Panc1 (cell line): ENCODE measurements at places on chromosomes 7 and 10. TPM values are rescaled to one million over a fixed set of nuclear protein-coding genes. Genes with fewer than 3 reads are reported as not detected.

DNA sequence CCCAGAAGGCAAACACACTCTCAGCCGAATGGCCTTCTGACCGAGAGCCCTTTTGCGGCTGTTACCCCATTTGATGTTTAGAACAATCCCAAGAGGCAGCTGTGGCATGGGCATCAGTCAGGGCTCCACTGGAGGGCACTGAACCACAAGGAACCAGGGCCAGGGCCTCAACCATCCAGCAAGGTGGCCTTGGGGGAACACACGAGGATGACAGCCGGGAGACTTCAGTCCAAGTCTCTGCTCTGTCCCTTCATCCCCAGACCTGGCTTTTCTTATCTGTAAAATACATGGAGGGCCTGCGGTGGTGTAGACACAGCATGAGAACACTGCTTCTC, 63.6 kb upstream of the INSIG1 start:
- DNase-seq: no peak

GRCh38 chr10:31549896-31550295, 230.9 kb downstream of the ZEB1 start:
- DNase-seq: no peak

The NUTM2E gene
- total RNA-seq: 0.08 TPM

- DNase-seq: no peak
Measured at GRCh38 chr7:158278745-158279320, 308.8 kb downstream of the PTPRN2 start.

DNA sequence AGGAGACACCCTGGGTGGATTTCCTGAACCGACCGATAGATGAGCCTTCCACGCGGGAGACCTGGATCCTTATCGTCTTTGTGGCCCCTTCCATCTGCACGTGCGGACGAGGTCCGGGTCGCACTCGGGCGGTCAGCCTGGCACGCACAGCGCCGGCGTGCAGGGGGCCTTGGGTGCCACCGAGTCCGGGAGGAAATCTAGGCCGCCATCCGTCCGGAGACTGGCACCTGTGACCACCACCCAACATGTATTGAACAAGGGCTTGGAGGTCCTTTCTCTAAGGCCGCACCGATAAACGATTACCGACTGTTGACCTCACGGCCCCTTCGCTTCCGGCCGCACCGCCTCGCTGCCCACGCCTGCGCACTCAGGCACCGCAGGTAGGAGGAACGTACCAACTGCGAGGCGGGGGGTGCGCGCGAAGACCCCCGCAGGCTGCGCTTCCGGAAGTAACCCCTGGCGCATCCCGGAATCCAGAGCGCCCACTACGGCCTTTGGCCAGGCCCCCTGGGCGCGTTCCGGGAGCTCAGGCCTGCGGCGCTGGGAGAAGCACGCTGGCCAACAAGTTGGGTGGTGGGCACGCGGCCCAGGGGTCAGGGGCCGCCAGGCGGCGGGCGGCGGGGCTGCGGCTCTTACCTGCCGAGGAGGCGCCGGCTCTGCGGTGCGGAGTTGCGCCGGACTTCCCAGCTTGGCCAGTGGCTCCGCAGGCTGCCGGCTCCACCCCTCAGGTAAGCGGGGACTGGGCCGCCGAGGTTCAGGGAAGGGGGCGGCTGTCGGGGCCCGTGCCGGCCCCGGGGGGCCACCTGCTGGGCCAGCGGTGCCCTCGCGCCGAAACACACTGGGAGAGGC, at the start of the genes ACTR3C and LRRC61:
Gene ACTR3C, minus strand, starts transcription at position 713 of the 849 bp plus-strand sequence. CDS start 28,249 bp downstream, outside the sequence.
Gene LRRC61, plus strand, starts transcription at position 523 of the 849 bp plus-strand sequence. CDS start 13,507 bp downstream, outside the sequence.
- DNase-seq: no peak

DNA sequence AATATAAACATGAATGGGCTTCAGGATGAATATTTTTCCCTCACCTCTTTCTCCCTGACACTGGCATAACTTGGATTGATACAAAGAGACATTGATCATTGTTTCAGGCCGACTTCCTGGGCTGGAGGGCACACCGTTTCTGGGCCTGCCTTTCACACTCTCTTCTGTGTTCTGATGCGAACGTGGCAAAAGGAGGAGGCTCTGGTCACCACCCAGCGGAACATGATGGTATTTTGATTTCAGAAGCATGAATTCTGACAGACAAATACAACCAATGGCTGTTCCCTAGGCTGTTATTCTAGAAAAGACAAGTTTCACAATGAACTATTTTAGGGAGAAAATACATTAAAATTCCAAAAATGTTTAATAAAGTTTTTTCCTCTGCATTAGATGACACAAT, 534.5 kb upstream of the MKI67 start:
- DNase-seq: no peak

The FFAR4 gene
- 0.92 TPM for total RNA-seq

DNA sequence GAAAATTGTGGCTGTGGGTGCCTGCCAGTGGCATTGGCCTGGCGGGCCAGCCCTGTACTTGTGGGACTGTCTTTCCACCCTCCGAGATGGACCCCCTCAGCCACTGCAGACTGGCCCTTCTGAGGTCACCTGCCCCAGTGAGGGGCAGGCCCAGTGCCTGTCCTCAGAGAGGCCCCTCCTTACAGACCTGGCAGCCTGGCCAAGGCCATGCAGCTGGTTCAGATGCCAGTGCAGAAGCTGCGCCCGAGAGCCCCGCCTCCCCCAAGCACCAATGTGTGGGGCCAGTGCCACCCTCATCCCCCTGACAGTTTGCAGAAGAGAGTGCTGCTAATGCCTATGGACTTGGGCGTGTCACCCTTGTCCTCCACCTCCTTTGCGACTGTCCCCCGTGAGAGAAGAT, 10.0 kb downstream of the ZNF316 start:
- no peak for DNase-seq

The POLR2J2 gene
- total RNA-seq: 10.0 TPM

The C7orf57 gene
- 3.2 TPM for total RNA-seq

The GPR26 gene
- total RNA-seq: not detected

GRCh38 chr10:59342723-59343122, 19.6 kb downstream of the FAM13C start:
- DNase-seq: no peak

DNA sequence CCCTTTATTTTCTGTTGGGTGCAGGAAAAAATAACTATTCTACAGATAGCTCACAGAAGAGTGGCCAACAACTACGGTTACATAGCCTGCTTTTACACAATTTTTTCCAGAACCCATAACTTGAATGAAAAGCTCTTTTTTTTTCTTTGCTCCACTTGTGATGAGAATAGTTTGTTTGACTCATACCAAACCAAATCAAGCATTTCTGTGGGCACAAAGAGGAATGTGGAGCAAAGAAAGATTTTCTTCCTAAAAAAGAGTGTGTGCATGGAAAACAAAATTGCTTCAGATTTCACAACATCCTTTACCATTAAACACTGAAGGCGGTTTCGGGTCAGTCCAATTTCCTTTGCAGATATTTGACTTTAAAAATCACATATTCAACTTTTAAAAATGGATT, 54.8 kb upstream of the RAB11FIP2 start:
- DNase-seq: no peak

- no peak for DNase-seq
Measured at GRCh38 chr7:130793855-130794618, 60.0 kb upstream of the KLF14 start.

DNA sequence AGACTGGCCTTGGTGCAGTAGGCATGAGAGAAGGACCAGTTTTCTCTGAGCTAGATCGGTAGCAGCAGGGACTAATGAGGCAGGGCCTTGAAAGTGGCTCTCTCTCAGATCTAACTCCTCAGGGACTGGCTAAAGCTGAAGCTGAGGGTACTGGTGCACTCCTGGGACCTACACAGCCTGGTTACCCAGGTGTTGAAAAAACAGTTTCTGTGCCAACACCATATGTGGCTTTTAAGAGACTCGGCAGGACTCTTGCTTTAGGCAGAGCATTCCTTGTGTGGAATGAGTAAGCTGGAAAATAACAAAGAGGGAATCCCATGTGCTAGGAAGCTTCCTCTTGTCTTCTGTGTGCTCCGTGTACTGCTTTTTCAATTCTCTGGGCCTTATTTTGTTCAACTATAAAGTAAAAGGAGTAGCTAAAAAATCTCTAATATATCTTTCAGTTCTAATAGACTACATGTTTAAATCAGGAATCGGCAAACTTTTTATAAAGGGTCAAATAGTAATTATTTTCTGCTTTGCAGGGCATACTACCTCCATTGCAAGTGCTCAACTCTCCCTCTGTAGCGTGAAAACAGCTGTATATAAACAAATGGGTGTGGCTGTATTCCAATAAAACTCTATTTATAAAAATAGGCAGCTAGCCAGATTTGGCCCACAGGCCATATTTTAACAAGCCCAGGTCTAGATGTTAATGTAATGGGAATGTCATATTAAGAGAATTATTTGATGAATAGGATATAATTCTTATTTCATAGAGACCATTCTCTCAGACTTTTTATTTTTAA, 186.1 kb upstream of the KAT6B start:
- no peak for DNase-seq

GRCh38 chr7:105896407-105896911, 20.1 kb upstream of the ATXN7L1 start:
- DNase-seq: no peak

GRCh38 chr10:47456794-47457527, 27.0 kb downstream of the ANXA8 start:
- DNase-seq: no peak

- DNase-seq: no peak
Measured at GRCh38 chr7:114533131-114533530, 118.5 kb downstream of the FOXP2 start.

DNA sequence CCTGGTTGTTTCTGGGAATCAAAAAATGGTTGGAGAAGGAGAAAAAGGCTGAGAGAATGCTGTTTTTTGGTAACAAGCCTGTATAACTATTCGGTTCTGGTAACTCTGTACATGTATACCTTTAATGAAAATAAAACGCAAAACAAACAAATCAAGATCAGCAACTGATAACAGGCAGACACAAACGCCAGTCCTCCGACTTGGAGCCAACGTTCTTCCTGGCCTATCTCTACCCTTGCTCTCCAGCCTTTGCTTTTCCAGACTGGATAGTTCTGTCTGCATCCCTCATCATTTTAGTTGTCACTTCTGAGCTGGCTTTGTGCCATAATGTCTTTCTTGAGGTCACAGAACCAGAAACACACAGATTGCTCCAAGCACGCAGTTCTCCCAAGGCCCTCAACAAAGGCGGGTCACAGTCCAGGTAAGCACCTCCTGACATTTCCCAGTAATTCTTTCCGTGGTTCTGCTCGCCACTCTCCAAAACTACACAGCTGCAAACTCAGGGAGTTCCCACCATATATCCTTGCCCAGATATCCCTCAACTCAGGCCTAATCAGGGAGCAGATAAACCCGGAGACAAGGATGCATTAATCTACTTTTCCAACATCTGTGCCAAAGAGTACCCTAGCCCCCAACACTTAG, 20.2 kb downstream of the HIP1 start:
- no peak for DNase-seq

DNA sequence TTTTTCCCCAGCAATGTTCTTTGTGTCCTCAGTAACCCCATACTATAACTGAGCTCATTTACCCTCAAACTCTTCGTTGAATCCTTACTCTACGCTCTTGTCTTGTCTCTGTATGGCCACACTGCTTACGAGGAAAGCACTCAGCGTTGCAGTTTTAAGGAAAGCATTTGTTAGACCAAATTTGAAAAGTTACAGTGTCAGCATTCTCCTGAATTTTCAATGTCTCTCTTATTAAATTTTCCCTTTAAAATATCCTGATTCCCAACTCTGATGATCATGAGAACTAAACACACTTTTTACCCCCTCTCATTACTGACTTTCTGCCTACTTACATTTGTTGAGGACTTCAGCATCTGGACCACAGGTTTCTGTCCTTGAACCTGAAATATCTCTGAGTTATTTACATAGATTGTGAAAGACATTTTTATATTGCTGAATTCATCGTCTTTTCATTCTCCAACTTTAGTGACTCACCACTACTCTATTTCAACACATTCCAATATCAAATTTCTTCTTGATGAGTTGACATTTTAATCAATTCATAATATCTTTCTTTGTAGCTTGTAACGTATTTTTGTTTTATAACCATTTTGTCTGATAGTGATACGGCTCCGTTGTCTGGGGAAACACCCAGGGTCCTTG, 19.8 kb upstream of the VWDE start:
- DNase-seq: no peak

DNA sequence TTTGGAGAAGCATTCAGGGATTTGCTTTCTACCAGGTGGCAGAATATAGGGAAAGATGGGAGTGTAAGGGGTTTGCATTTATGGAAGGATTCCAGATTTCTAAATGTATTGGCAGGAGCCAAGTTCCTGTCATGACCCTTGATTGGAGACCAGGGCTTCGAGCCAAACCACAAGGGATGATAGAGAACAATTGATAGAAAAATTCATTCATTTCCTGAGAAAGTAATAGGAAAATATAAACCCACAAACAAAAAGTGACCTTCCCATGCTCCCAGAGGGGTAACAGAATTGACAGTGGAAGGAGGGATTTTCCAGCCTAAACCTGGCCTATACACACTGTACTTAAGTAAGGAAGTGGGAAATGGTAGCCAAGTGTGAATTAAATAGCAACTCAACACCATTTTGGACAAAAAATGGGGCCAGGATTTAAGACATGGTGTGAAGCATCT, 22.4 kb upstream of the IFIT2 start:
- no peak for DNase-seq

DNA sequence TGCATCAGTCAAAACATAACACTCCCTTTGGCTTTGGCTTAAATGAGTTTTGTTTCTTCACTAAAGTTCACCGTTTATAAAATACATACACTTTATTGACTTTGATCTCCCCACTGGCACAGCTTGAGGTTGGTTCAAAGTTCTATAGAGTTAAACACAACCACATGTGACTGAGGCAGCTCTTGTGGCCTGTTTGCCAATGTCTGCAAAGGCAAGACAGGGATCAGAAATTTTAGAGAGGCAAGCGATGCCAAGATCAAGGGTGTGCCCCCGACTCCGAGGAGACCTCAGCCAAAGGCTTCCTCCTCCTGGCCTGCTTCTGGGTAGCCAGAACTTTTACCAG, 129.8 kb upstream of the JCAD start:
- DNase-seq: no peak

GRCh38 chr10:130230611-130231010, 94.4 kb downstream of the GLRX3 start:
- no peak for DNase-seq

GRCh38 chr7:98833022-98833421, 36.8 kb downstream of the TMEM130 start:
- DNase-seq: no peak

DNA sequence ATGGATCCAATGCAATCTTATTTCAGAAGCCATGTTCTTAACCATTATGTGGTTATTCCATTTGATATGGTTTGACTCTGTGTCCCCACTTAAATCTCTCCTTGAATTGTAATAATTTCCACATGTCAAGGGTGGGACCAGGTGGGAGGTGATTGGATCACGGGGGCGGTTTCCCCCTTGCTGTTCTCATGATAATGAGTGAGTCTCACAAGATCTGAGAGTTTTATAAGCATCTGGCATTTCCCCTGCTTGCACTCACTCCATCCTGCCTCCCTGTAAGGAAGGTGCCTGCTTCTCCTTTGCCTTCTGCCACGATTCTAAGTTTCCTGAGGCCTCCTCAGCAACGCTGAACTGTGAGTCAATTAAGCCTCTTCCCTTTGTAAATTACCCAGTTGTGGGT, 32.0 kb upstream of the TSPAN13 start:
- no peak for DNase-seq

GRCh38 chr10:19500959-19501358, 315.3 kb upstream of the PLXDC2 start:
- DNase-seq: no peak

GRCh38 chr7:70098133-70098561, 499.9 kb downstream of the AUTS2 start:
- DNase-seq: no peak

The ARHGEF5 gene
- 37.1 TPM for total RNA-seq

GRCh38 chr10:97407211-97407951, 6.2 kb upstream of the RRP12 start:
- peak; percentile 84 for DNase-seq
